Vagina (tissue), 2 donors: ENCODE measurements at places on chromosomes 2 and 18.

- no peak for DNase-seq
These were observed 46.7 kb downstream of the EML6 start for GRCh38 chr2:54770211-54770610.

DNA sequence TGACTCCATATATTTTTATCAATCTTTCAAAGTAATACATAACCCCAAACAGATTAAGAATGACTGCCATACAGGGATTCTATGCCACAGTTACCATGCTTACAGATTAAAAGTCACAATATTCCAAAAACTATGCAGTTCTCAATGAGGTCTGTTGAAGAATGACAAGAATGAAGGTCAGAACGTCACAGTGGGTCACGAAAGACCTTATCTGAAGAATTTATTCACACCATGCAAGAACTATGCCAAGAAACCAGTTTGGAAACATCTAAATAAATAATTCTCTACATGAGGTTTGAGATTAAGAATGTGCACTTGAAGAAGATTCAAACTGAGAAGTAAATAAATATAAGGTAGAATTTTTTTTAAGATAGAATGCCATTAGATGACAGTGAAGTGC lies 253.3 kb downstream of the EXOC6B start:
- DNase-seq: no peak

DNA sequence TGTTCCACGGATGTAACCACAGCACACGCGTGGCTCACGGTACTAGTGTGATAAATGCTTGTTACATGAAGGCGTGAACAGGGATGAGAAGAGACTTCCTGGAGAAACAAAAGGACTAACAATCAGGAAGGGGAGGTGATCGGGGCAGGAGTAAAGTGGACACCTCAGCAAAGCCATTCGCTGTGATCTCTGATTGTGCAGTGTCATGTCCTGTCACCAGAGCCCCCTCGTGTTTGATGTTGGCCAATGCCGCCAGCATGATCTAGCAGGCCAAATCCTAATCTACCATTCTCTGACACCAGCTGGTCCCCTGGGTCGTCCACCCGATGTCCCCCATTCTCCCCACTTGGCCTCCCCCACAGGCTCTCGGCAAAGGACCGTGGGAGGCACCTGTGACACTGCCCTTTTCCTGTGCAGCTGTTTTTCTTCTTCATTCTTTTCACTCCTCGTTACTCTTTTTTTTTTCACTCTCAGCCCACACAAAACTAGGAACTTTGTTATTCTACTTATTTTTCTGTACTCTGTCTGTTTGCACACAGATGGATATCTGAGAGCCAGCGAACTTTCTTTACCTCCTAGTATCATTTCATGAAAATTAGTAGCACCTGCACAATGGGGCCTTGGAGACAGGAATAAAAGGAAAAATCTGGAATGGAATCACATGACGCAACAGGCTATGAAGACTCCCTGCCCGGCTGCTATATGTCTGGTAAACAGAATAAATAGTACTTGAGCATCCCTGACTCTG lies 146.8 kb downstream of the TGIF1 start:
- DNase-seq: no peak

DNA sequence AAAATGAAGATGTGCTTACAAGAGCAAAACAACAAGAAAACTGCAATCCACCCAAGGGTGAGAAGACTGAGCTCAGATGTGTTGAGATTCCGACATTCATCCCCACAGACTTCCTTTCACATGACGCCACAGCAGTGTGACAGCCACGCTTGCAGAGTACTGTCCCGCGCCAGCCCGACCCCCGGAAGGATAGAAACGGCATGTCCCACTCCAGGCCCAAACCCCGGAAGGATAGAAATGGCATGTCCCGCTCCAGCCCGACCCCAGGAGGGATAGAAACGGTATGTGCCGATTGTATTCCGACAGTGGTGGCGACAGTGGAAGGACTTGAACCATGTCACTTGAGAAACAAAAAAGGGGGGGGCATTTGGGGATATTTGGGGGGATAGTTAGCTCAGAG lies 119.1 kb upstream of the PXDN start:
- DNase-seq: no peak

GRCh38 chr2:146415291-146415690 lies 1429.5 kb upstream of the ACVR2A start:
- DNase-seq: no peak

DNA sequence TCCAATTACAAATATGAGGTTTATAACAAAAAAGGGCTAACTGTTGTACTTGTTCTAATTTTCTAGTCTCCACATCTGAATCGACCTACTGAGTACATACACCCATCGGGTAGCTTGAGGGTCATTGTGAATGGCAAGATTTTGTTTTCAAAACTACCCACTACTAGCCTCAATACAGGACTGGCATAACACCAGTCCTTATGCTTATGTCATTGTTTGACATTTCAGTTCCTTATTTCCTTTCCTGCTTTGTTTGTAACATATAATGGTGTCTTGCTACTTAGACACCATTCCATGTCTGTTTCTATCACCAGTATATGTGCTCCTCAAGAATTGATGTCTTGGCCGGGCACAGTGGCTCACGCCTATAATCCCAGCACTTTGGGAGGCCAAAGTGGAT lies 86.0 kb downstream of the EPHA4 start:
- no peak for DNase-seq

- no peak for DNase-seq
These were observed 63.9 kb downstream of the SMIM21 start for GRCh38 chr18:75363446-75364225.

DNA sequence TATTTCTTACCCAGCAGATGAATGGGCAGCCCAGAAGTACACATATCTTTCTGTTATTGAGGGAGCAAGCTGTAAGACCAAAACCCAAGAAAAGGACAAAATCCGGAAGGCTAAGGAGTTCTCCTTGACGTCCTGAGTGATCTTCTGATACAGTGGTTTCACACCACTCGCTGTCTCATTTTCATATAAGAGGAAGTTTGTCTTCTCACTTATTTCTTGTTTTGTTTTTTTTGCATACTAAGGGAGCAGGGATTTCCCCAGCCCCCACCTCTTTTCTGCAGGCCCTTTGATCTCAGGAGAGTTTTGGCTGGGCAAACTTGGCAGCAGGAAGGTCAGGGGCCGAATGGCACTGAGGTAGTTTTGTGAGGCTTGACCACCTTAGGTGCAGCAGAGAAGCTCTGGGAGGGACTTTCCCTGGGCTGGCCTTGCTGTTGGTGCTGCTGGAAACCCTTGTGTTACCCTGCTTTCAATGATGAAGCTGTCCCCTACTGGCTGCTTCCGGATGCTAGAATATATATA lies 13.3 kb downstream of the CHRNA1 start:
- DNase-seq: no peak

DNA sequence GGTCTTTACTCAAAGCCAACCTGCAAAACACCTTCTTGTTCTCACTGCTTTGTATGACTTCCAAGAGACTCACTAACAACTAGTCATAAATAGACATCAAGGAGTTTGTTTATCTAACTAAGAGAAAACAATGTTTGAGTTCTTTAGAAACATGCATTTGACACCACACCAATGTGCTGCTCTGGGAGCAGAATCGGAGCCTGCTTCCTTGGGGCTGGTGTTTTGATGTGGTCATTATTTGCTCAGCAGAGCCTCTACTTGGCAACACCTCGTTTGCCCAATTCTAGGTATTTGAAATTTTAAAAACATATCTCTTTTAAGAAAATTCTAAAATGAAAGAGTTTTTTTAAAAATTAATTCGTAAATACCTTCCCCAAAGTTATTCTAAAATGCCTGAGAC lies 167.5 kb downstream of the BCL2 start:
- DNase-seq: no peak

DNA sequence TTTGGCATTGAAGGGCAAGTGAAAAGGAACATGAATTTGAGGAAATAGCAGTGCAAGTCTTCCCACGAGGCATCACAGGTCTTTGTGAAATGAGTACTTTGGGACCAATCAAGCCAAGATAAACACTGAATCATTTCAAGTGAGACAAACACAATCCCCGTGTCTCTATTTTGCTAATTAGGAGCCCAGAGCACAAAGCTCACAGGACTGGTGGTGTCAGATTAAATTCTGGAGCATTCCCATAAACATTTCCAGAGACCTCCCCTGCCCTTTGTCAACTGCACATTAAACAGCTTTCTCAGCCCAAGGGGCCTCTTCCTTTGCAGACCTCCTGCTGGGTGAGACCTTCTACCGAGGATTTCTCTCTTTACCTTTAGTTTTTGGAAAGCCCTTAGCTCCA lies 50.7 kb downstream of the DAPL1 start:
- no peak for DNase-seq

GRCh38 chr2:28568036-28568435 lies 72.2 kb downstream of the PLB1 start:
- DNase-seq: no peak

DNA sequence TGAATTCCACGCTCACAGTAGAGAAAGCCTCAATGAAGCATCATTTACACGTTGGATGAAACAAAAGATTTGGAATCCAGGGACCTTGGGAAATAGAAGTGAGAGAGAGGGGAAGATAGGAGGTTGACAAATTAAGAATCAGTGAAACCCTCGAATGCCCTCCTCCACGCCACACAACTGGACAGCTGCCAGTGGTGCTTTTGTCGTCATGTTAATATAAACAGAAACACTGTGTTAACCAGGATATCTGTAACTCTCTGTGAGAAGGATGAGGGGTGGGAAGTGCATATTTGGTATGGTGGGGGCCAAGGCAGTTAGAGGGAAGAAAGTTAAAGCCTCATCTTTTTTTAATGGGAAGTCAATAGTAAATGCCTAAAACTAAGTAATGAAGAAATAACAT lies 108.7 kb downstream of the GFPT1 start:
- no peak for DNase-seq
